Left cardiac atrium (tissue), 4 donors: ENCODE measurements at places on chromosomes 7 and 10.

- no peak for DNase-seq
Observed at GRCh38 chr10:74730246-74730645, 96.2 kb upstream of the KAT6B start.

- no peak for DNase-seq
Observed at GRCh38 chr7:81211204-81211933, 292.5 kb upstream of the SEMA3C start.

DNA sequence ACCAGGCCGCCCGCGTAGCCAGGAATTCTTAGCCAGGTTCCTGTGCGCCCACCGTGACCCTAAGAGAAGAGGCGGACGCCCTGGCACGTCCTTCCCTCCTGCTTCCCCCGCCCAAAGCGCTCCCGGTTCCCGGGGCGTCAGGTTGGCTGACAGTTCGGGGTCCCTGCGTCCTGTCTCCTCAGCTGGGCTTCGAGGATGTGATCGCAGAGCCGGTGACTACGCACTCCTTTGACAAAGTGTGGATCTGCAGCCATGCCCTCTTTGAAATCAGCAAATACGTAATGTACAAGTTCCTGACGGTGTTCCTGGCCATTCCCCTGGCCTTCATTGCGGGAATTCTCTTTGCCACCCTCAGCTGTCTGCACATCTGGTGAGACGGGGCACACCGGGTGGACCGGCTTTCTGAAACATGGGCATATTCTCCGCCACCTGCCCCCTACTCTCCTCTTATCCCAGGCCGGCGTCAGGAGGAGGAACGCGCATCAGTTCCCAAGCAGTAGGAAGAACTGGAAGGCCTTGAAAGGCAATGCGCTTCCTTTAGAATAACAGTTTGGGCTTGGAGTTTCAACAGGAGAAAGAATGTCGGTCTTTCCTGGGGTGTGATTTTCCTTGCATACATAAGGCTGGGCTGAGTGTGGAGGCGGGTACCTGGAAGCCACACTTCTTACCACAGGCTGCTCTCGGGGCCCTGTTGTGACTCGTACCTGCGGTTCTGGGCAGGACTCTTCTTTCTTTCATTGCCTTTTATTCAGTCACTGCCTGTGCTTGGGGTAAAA lies 728 bp downstream of the CAV2 start:
- DNase-seq, result peak; percentile 45

GRCh38 chr7:66697449-66698438 lies 42.8 kb upstream of the RABGEF1 start:
- DNase-seq, result peak; percentile 69

GRCh38 chr10:70362328-70362727 lies 20.1 kb downstream of the LRRC20 start:
- DNase-seq, result no peak

- DNase-seq, result peak; percentile 28
Observed at GRCh38 chr7:131431289-131431688, 103.6 kb downstream of the MKLN1 start.

GRCh38 chr10:113274176-113274829 lies 278.6 kb upstream of the HABP2 start:
- peak; percentile 65 for DNase-seq

DNA sequence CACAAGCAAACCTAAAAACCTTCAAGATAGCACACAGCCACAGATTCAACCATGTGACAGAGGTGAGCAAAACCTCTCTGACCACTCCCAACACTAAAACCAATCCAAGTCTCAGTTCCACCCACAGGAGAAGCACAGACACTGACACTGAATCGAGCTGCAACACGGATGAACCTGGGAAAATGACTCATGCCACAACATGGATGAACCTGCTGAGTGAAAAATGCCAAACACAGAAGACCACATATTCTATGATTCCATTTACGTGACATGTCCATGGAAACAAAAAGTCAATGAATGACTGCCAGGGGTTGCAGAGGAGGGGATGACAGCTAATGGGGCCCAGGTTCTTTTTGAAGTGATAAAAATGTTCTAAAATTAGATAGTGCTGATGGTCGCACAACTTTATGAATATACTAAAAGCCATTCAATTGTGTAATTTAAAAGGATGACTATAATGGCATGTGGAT lies 22.0 kb downstream of the CYTH3 start:
- no peak for DNase-seq
